ENCODE measurements at places on chromosomes 5 and 9.

DNA sequence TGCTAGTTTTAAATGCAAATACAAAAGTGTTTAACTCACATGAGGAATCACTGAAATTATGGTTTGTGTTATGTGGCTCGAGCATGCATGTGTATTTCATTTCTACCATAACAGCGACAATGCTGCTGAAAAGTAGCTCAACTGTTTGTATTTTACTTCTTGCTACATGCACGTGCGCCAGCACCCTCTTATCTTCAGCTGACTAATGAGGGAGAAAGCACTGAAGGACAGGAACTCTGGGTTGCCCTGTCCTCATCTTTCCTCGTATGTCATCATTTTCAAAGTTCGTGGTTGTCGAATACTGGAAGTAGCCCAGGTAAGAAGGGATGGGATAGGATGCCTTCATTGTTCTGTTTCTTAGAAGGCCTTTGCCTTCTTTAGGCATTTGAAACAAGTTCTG is 120.3 kb downstream of the SYK start:
- no peak for DNase-seq

- peak; percentile 22 for DNase-seq
Observed at GRCh38 chr5:137888863-137889759, at the start of gene PKD2L2. Gene PKD2L2, plus strand, starts transcription at chr5:137889457. Its CDS starts 35 bp downstream, at chr5:137889492.

DNA sequence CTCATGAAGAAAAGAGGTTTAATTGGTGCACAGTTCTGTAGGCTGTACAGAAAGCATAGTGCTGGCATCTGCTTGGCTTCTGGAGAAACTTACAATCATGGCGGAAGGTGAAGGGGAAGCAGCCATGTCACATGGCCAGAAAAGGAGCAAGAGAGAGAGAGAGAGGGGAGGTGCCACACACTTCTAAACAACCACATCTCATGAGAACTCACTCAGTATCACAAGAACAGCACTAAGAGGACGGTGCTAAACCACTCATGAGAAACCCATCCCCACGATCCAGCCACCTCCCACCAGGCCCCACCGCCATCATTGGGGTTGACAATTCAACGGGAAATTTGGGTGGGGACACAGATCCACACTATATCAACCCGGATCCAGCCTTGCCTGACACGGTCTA is 28.8 kb upstream of the IER5L start:
- DNase-seq: no peak

DNA sequence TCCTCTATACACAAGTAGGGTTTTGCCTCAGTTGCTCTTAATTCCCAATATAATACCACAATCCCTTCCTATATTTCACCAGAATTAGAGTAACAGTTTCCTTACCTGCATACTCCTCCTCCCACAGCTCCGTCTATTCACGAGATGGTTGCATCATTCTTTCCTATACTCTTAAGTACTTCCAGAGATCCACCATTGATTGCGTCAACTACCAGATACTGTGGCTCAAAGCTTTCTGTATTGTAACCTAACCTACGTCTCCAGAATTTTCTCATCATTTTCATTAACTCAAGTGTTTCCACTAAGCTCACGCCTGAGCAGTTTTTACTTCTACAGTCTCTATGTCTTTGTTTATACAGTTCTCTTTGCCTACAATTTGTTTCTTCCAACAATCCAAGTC is 31.2 kb upstream of the MINAR2 start:
- DNase-seq: no peak

DNA sequence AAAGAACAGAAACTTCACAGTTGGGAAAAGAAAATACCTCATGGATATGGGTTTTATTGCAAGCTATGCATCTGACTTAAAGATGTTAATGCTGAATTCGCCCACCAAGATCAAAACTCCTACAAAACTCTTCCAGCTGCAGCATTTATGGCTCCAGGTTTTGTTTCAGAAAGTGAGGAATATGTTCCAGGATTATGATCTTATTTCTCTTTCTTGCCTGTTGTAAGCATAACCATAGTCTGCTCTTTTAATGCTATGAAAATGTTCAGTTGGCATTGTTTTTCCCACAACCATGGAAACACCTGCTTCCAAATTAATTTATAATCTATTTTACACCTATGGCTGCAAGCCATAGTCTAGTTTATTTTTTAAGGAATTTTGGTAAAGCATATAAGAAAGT is 34.9 kb upstream of the FST start:
- DNase-seq: no peak

GRCh38 chr5:33205727-33206410 is 234.9 kb upstream of the TARS1 start:
- DNase-seq: no peak

- DNase-seq: no peak
Observed at GRCh38 chr5:14062178-14062577, 81.0 kb upstream of the TRIO start.

GRCh38 chr5:153704110-153704509 is 213.6 kb downstream of the GRIA1 start:
- DNase-seq: no peak

GRCh38 chr5:32157078-32157477 is 17.0 kb downstream of the GOLPH3 start:
- DNase-seq: no peak

GRCh38 chr5:139658501-139658927 is 10.4 kb downstream of the CXXC5 start:
- no peak for DNase-seq

GRCh38 chr9:133403766-133404453 is 13.9 kb downstream of the REXO4 start:
- no peak for DNase-seq

- DNase-seq: no peak
Observed at GRCh38 chr5:173274771-173275170, 39.8 kb upstream of the NKX2-5 start.
